ENCODE measurements at places on chromosomes 1 and 21.

- no peak for DNase-seq
Observed at GRCh38 chr1:201697174-201697573, 131.8 kb upstream of the IPO9 start.

DNA sequence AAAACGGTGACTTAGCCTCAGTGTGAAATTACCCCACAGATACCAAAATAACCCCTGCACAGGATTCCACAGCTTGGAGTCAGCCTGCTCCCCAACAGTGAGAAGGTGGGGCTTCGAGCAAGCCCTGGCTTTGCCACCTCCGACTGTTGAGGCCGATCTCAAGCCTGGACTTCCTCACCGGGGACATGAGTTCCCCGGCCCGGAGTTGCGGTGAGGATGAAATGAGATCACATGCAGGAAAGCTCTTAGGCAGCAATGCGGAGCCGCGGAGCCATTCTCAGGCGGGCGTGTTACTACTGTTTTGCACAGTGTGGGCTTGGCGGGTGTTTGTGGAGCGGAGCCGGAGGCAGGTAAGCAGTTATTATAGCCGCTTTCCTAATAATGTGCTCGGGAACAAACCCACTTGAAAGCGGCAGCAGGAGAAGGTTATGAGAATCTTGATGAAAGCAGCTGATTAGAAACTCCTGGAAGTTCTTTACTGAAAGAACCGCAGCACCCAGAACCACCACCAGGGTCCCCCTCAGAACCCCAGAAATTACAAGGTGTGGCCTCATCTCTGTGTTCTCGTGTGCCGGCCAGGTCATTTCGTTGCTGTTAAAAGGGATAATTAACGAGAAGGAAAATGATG, 3.9 kb upstream of the CLSTN1 start:
- peak; percentile 23 for DNase-seq

GRCh38 chr1:228446852-228447251, 30.2 kb upstream of the TRIM17 start:
- no peak for DNase-seq

GRCh38 chr1:221884821-221885220, 142.9 kb upstream of the DUSP10 start:
- DNase-seq, result no peak

GRCh38 chr1:165350840-165351239, 5.7 kb downstream of the LMX1A start:
- DNase-seq, result no peak

GRCh38 chr1:37031871-37032270, 2.4 kb downstream of the GRIK3 start:
- no peak for DNase-seq

GRCh38 chr1:212139526-212140135, 104.1 kb downstream of the DTL start:
- DNase-seq, result no peak

- DNase-seq, result no peak
Observed at GRCh38 chr1:227920896-227921295, 26.8 kb downstream of the WNT9A start.

- DNase-seq, result no peak
Observed at GRCh38 chr21:32733356-32733755, 5.5 kb upstream of the SYNJ1 start.

DNA sequence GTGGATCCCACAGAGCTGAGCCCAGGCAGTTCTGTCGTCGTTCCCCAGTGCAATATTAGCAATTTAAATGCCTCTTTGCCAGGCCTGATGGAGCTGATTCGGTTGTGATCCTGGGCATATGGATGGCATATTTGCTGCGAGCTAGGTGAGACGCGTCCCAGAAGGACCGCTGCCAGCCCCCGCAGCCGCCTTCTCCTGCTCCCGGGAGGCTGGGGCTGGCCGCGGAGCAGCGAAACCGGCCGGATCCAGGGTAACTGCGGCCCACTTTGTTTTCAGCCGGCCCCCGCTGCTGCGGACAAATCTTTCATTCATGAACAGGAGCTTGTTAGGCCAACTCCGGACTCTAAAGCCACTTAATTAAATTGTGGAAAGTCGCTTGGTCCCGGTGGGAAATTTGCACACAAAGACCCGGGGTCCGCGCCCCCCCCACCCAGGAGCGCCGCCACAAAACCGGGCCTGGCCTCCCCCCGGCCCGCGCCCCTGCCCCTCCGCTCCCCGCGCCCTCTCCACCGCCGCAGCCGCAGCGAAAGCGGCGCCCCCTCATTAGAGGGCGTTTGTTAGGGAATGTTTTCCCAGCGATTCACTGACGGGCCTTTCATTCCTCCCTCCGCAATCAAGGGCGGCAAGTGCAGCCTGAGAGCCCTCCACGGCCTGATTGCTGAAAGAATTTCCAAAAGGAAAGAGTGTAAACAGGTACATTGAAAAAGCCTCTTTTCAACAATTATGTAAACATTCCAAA, 383.3 kb downstream of the RRAGC start:
- DNase-seq, result no peak

DNA sequence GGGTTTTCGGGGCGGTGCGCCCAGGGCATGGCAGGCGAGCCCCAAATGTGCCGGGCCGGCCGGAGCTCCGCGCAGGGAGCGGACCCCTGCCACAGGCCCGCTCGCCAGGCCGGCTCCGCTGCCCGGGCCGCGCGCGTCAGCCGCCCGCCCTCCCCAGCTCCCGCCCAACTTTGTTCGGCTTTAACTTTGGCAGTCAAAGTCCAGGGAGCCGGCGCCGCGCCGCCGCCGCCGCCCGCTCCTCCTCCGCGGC, 488 bp downstream of the SLC35D1 start:
- peak; percentile 80 for DNase-seq

DNA sequence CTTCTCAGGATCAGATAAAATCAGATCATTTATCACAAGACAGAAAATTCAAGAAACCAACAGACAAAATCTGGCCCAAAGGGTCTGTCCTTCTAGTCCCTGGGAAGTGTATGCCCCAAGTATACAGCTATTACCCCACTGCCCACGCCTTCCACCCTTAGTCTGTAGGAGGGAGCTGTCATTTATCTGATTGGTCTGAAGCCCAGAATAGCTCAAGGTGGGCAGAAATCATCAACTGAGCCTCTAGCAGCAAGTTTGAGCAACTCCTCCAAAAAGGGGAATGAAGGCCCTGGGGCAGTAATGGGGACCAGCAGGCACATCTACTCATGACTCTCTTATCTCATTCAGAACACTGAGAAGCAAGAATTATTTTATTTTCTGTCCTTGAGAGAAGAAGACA, 126.9 kb downstream of the MATN1 start:
- no peak for DNase-seq

- DNase-seq, result peak; percentile 90
Observed at GRCh38 chr1:203954788-203955552, 93.6 kb downstream of the SNRPE start.

DNA sequence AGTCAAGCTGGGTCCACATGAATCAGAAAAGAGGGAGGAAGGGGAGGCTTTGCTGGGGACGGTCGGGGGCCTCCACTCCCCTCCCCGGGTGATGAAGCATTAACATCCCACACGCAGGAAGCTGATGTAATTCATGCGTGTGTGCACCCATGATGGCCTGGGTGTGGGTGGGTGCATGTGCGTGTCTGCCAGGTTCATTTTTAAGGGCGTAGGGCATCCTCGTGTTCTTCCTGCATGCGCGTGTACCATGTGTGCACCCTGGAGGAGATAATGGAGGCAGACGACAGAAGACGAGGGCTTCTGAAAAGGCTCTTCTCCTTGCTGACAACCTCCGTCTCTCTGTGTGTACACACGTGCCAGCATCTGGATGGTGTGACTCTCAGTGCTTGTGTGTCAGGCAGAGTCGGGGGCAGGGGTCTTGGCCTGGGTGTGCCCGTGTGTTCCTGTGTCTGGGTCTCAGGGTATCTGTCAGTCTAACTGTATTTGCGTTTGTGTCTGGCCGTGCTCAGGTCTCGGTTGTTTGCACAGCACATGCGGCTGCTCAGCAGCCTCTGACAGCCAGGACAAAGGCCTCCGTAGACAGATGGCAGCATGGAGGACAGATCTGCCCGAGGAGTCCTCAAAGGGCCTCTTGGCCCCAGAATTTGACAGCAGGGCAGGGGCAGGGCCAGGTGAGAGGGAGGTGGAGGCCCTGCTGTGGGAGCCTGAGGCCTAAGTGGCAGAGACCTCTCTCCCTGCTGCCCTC, 2.4 kb downstream of the RAP1GAP start:
- no peak for DNase-seq

GRCh38 chr21:34582506-34583150, 32.3 kb downstream of the RCAN1 start:
- DNase-seq, result peak; percentile 32

- peak; percentile 54 for DNase-seq
Observed at GRCh38 chr1:204249736-204250427, 36.1 kb upstream of the GOLT1A start.

GRCh38 chr1:32051706-32052105, 21.0 kb upstream of the TMEM39B start:
- DNase-seq, result no peak
